Osteocyte (in vitro differentiated cells): ENCODE measurements at places on chromosomes 11 and 22. TPM values are rescaled to one million over a fixed set of nuclear protein-coding genes. Genes with fewer than 3 reads are reported as not detected.

DNA sequence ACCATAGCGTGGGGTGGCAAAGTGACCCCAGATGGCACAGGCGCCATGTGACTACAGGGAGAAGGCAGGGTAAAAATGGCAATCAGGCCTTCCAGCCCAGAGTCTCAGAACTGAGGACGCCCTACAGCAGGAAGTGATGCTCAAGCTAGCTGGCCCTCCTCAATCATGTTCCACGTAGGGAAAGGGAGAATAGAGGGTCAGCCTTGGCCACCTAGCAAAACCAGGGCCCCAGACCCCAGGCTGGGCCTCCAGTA, 978 bp upstream of the ANKRD13D start:
- no peak for DNase-seq

GRCh38 chr11:4026389-4026788, 68.2 kb upstream of the RRM1 start:
- no peak for DNase-seq

MFRP gene
- not detected in 2 replicates for total RNA-seq

ARFIP2 gene
- 58.0 and 64.6 TPM in 2 replicates for total RNA-seq

DNA sequence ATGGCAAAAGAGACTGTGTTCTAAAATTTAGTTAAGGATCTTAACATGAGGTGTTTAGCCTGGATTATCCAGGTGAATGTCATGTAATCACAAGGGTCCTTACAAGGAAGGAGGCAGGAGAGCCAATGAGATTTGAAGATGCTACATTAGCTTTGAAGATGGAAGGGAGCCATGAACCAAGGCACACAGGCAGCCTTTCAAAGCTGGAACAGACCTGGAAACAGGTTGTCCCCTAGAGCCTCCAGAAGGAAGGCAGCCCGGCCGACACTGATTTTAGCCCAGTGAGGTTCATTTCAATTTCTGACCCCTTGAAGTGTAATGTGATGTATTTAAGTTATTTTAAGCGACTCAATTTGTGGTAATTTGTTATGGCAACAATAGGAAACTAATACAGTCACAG, 195.3 kb upstream of the MTMR2 start:
- no peak for DNase-seq

- no peak for DNase-seq
These were observed 87.2 kb upstream of the NAV2 start for GRCh38 chr11:19625438-19625837.

GRCh38 chr11:9711454-9712307, 47.8 kb downstream of the SWAP70 start:
- DNase-seq, result no peak

DNA sequence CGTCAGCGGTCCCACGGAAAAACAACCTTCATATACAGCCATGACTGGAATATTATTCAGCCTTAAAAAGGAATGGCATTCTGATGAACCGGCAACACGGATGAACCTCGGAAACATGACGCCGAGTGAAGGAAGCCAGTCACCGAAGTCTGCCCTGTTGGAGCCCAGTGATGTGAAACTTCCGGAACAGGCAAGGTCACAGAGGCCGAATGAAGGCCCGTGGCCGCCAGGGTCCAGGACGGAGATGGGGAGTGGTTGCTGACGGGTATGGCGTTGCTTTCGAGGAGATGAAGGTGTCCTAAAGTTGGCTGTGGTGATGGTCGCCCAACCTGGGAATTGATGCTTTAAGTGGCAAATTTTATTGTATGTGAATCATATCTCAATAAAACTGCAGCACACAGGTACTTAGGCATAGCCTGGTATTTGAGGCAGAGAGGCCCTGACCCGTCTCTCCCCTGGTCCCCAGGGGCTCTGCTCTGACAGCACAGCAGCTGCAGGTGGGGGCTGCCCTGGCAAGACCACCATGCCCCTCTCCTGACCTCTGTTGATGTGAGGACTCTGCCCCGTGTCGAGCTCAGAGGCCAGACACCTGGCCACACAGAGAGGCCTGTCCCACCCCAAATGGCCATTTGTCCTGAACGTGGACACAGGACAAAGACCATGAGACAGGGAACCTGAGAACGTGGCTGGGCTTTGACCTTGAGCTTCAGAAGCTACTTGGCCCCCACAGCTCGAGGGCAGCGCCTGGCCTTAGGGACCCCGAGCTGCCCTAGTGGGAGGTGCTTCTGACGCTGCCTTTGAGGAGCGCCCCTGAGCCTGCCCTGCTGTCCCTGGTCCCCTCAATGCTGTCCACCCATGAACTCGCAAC, 1090.8 kb downstream of the BRD1 start:
- no peak for DNase-seq

- DNase-seq, result no peak
These were observed 568.9 kb downstream of the LUZP2 start for GRCh38 chr11:25065746-25066145.

ROM1 gene
- total RNA-seq, result 3.3 and 4.4 TPM in 2 replicates

- DNase-seq, result no peak
These were observed 6.4 kb downstream of the IL10RA start for GRCh38 chr11:117992620-117993019.
